Stimulated activated effector memory CD8-positive, alpha-beta T cell treated with anti-CD3 and anti-CD28 coated beads, Interleukin-12 subunit alpha, Interleukin-12 subunit beta, amount 100 ng/mL, for 72 hours (primary cell): ENCODE measurements at places on chromosomes 5 and 9.

GRCh38 chr9:21830589-21830988, 28.2 kb downstream of the MTAP start:
- no peak for DNase-seq

DNA sequence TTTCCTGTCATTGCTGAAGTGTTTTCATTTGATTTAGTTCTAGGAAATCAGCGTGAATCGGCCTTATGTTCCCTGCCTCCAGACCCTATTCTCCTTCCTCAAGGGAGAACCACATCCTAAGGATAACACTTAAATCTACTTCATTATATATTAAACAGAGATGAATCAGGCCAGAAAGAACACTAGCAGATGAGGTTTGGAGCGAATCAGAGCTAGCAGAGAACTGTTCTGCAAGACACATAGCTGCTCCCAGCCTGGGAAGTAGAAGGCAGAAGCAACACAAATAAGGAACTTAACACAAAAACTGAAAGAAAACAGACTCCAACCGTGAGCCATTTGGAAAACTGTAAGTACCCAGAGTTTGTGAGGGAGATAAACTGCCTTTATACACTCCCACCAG, 718.2 kb downstream of the SEMA5A start:
- DNase-seq: no peak

DNA sequence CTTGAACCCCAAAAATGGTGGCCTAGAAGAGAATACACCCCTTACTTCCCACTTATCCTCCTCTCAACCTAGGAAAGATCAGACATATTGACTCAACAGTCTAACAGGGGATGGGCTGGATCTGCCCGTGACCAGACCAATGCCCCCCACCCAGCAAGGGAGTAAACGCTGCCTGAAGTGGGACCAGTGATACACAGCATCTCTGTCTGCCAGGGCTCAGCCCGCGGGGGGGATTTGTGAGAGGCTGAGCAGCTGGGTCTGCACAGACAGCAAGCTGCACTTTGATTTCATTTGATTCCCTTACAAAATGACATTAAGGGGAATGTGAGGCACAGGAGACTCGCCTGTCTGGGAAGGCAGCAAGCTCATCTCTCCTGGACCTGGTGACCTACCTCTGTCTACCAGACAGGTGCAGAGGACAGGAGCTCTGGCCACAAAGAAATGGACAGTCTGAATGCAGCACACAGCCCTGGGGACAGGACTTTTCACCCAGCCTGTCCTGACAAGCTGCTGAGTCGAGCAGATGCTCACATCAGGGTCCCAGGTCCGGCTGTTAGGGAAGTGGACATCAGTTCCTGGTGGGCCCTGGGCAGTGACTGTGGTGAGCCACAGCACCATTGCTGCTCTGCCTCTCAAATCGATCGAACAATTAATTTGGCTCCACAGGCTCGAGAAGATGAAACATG, 79.9 kb downstream of the RGS3 start:
- DNase-seq: no peak

DNA sequence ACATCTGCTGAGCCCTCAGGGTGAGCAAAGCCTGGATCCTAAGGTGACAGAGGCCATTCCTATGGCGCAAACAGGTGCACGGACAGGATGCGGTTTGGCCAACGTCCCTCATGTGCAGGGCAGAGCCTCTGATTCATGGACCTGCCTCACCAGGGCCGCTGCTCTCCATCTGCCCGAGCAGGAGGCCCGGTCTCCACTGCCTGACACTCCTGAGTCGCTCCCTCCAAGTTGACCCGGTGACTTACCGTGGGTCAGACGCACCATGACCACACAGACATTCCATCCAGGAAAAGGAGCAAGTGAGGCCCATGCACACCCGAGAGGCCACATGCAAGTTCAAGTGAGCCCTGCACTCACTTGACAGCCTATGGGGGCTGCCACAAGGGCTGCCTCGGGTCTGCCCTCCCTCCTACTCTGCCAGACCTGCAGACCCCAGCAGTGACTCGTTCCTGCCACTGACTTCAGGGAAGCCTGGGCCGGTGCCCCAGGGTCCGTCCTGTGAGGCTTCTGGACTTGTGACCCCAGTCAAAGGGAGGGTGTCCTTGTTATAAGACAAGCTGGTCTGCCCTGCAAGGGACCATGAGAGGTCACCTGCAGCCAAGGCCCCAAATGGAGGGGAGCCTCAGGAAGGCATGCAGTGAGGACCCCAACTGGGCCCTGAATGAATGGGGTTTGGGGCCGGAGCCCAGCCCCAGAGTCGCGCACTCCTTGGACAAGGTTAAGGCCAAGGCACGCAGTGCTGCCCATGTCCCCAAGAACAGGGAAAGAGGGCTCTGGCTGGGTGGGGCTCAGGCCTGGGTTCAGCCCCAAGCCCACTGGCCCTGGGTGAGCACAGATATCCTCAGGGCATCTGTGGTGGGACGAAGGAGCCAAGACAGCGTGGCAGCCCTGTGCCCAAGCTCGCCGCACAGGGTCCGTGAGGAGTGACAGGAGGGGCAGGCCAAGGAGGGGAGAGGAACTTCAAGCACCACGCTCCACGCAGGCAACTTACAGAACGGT, 10.1 kb downstream of the BRD3OS start:
- DNase-seq: no peak

DNA sequence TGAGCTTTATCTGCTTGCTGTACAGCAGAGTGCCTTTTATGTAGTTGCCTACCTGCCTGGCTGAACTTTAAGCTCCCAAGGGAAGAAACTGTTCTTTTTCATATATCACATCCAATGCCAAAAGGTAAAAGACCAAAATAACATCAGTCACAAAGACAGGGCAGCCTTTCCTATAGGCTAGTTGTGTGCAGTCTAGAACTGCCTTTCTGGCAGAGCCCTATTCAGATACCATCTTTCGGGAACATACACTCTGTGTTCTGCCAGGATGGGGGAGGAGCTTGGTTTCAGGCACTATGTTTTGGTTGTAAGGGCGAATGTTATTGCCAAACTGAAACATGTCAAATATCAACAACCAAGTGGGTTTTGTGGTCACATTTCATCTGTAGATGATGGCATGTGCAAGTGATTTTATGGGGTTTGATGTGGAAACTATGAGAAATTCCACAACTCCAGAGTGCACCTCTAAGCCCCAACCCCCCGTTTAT, 314.5 kb downstream of the ADGRV1 start:
- DNase-seq: no peak

- no peak for DNase-seq
Observed at GRCh38 chr9:109297899-109298298, 23.0 kb downstream of the EPB41L4B start.

DNA sequence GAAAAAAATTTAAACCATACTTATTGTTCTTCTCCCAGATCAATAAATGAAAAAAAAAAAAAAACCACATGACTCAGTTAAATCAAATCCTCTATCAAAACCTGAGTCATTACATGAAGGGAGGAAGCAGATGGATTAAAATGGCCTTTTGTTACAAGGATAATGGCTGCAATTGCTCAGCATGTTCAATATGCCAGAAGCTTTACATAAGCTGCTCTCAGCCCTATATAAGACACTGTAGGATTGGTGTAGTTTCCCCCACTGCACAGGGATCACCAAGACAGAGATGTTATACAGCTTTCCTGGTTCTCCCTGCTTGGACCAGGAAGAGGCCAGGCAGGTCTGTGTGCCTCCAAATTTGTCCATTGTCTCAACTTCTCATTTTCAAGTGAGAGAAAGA, 101.6 kb upstream of the MAP1B start:
- no peak for DNase-seq

DNA sequence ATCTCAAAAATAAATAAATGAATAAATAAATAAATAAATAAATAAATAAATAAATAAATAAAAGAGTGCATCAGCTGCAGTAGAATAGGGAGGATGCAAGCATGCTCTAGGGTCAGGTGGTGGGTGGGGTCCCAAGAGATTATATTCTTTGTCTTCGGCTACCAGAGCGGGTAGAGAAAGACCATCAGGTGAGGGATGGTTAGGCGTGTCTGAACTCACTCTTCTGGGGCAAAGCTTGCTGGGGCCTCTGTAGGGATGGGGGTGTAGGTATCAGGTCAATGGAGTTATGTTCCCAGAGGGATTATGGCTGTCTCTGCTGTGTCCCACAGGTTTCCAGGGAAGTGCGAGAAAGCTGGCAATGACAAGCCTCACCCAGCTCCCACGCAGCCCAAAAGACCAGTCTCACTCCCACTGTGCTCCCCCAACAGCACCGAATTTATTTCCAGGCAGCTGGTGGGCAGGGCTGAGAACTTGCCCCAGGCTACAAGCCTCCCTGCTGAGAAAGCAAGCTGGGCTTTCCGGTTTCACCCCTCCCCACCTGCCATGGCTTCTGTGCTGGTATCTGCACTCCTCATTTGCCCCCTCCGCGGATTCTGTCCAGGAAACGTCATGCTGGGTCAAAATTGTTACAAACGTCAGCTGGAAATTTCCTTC, 180.8 kb downstream of the LURAP1L start:
- DNase-seq: no peak

GRCh38 chr5:94928891-94929290, 310.4 kb downstream of the SLF1 start:
- DNase-seq: no peak

- no peak for DNase-seq
Observed at GRCh38 chr5:54224103-54224826, 86.1 kb downstream of the ARL15 start.

DNA sequence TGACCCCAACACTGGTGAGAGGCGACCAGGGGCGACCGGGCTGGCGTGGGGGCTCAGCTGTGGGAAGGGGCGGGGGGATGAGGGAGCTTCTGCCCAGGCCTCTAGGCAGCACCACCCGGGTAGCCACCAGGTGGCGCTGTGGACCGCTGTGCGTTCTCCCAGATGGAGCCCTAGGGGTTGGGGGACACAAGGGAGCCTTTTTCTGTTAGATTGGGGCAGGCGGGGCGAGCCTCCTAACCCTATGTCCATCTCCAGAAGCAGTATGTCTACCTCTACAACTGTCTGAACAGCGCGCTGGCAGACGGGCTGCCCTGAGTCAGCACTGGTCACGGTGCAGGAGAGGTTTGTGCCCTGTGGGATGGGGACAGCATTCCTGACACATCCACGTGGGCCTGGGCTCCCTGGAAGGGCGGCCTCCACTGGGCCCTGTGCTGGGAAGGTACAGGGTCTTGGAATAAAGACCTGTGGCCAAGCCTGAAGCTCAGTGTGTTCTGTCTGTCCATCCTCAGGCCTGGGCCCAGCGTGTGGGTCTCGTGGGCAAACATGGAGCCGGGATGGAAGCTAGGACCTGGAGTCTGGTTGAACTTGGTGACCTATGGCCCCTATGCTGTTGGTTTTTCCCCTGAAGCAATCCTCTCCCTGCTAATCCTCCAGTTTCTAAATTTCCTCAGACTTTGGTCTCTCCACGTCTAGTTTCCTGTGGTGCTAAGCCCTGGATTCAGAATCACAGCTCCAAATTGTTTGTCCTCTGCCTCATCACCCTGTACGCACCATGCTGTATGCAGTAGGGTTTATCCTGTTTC, 23.1 kb upstream of the SPTLC1 start:
- DNase-seq: peak; percentile 80

GRCh38 chr5:63255594-63255993, 677.0 kb downstream of the LRRC70 start:
- DNase-seq: no peak

DNA sequence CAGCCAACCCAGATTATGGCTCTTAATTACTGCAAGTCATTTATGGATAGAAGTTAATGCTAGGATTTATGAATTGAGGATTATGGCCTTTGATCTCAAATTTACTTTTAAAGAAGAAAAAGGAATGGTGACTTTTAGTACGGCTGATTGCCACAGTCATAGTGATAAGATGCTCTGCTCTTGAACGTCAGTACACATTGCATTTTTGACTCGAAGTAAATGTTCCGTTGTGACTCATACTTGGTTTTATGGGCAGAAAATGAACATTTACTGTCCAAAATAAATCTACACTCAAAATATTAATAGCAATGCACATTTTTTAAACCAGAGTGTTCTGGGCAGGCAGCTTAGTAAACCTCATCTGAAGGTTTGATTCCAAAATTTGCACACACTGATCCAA, 830 bp downstream of the ADAMTSL1 start:
- DNase-seq: no peak

- no peak for DNase-seq
Observed at GRCh38 chr5:167673942-167674341, 617.5 kb upstream of the WWC1 start.

- no peak for DNase-seq
Observed at GRCh38 chr5:42569953-42570548, 146.8 kb downstream of the GHR start.

- no peak for DNase-seq
Observed at GRCh38 chr9:136858844-136859757, 7.0 kb downstream of the MAMDC4 start.

GRCh38 chr5:27748847-27749246, 710.5 kb upstream of the CDH9 start:
- no peak for DNase-seq

GRCh38 chr9:13934416-13934815, 379.5 kb downstream of the NFIB start:
- no peak for DNase-seq

GRCh38 chr5:33931136-33931535, 5.0 kb upstream of the RXFP3 start:
- DNase-seq: no peak

DNA sequence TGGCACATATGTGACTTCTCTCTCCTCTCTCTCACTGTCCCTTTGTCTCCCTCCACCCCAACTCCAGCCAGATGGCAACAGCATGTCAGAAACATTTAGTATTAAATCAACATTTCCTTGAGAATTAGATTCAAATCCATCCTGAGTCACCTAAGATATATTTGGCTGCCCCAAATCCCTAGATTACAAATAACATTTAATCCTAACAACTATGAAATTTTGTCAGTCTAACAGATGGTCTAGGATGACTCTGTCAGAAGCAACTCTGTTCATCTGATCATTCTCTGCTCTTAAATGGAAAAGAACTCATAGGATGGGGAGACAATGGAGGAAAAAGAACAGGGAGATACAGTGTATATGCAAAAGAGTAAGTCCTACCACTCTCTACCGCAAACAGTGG, 201.2 kb downstream of the TSSK1B start:
- no peak for DNase-seq

- no peak for DNase-seq
Observed at GRCh38 chr5:174616036-174616435, 108.3 kb upstream of the MSX2 start.

DNA sequence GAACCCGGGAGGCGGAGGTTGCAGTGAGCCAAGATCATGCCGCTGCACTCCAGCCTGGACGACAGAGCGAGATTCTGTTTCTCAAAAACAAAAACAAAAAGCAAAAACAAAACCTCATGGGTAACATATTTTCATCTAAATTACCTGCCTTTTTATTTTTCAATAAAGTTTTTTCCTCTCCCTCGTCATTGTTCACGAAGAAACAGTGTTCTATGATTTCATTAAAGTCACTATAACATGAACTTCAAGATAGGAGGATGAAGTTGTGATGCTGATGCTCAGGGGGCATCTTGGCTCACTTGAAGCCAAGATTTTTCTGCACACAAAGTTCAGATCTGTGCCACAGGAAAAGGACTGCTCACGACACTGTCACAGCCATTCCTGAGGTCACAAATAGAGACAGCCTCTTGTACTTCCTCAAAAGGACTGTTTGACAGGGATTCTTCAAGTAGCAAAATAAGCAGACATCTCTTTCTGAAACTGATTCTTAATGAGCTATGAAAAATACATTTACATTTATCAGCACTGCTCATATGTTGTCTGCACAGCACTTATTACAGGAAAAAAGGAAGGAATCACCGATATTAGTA, 16.1 kb downstream of the NIPSNAP3B start:
- no peak for DNase-seq
